ENCODE measurements at places on chromosomes 11 and 22.
A peak's percentile ranks its signal among the peaks of the same experiment; 100 is the strongest.

- no peak for DNase-seq
These were observed 38.3 kb upstream of the CEP295 start for GRCh38 chr11:93623179-93623578.

DNA sequence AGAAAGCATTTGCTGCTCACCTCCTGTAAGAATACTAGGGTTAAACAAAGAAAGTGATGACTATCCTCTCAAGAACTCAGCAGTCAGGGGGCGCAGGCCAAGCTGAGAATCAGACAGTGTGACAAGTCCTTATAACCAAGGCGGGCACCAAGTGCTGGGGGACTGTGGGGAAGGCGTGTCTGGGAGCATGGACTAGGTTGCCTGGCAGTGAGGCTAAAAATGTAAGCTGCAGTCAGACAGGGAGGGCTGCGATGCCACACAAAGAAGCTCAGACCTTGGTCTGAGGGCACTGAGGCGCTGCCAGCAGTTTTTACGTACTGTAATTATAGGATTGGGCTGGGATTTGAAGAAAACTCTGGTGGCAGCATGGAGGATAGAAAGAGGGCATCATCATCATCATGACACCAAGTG is 73.7 kb downstream of the FLI1 start:
- no peak for DNase-seq

- DNase-seq = no peak
These were observed 72.1 kb upstream of the ARFGAP3 start for GRCh38 chr22:42928969-42929837.

DNA sequence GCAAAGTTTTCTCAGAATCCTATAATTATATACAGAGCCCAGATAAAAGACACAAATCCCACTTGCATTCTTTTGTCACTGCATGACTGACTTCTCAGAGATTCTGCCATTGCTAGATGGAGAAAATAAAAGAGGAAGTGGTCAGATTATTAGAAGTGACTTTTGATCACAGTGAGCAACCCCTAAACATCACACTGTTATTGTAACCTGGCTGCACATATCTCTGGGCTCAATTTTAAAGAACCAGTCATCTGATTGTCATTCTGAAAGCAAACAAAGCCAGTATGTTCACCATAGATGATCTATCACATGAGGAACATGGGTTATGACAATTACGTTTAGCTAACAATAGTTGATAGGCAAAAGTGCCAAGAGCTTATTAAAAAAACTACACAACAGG is 47.8 kb downstream of the COPB1 start:
- DNase-seq = no peak

DNA sequence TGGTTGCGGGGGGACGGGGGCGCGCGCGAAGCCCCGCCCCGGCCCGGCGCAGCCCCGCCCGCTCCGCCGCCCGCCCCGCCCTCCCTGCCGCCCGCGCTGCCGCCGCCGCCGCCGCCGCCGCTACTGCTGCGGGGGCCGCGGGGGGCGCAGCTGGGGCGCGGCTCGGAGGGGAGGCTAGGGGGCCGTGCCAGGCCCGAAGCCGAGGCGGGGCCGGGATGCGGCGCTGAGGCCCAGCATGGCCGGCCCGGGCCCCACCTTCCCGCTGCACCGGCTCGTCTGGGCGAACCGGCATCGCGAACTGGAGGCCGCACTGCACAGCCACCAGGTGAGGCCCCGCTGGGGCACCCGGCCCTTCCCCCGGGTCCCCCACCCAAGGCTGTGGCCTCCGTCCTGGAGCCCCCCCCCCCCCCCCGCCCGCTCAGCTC is at the start of gene ANKRD13D:
Gene ANKRD13D, plus strand, starts transcription at position 78 of the 425 bp plus-strand sequence. Its CDS starts 158 bp downstream, at position 236.
- DNase-seq = no peak

- no peak for DNase-seq
These were observed 10.4 kb upstream of the CELSR1 start for GRCh38 chr22:46547883-46548244.

- DNase-seq = no peak
These were observed 190.7 kb downstream of the UVRAG start for GRCh38 chr11:76005756-76006155.

DNA sequence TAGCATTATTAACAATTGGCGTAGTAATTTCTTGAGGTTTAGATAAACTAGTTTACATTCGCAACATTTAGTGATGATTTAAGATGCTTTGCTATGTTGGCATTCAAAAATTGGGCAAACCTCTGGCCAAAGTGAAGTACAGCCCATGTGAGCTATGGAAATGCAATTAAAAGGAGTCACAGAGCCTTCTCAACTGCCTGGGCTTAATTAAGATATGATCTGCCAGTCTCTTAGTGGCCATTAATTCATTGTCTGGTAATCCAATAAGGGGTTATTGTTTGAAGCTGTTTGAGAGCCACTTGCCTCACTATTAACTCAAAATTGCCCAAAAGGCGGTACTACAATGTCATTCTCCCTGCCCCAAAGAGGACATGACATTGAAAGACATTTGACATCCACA is 608.9 kb downstream of the NTM start:
- DNase-seq = no peak

GRCh38 chr22:50530877-50531545 is 1.2 kb upstream of the TYMP start:
- peak; percentile 83 for DNase-seq

DNA sequence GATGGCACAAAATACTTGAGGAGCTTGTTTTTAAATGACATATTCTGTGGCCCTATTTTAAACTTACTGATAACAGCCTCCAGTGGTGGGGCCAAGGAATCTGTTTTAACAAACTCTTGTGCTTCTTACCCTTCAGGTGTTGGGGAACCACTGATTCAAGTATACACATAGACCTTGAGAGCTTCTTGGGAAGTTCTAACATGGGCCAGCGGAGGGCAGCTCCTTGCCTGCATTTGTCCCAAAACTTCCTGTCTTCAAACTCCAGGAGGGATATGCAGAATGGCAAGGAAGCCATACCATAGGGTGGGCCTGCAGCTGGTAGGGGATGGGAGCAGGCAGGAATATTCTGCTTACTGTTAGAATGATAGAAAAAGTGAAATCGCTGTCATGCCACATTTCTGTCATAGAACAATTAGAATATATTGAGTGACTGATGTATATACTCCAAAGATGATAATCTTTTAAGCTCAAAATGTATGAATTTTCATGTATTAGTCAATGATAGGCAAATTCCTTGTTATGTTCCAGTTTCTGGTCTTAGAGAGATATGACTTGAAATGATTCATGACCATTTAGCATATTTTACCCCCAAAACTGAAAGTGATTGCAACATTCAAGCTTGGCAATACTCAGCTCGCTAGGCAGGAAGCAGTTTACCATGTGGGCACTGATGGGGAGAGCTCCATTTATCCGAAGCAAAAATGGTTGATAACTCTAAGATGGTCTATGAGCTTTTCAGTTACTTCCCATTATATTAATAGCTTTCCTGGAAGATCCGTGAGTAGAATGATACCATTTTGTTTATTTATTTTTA is 9.2 kb downstream of the EXT2 start:
- no peak for DNase-seq

Measured in stimulated activated CD4-positive, alpha-beta T cell treated with anti-CD3 and anti-CD28 coated beads, TNF-alpha, amount 100 ng/mL, for 48 hours (primary cell).